Cerebellar cortex (tissue), 1 donor: ENCODE measurements at places on chromosomes 2 and 18.

GRCh38 chr2:177164584-177165052 is 48.0 kb upstream of the HNRNPA3 start:
- DNase-seq, result peak; percentile 96

GRCh38 chr2:168136392-168136977 is 110.9 kb downstream of the STK39 start:
- DNase-seq, result peak; percentile 31

- DNase-seq, result no peak
Observed at GRCh38 chr18:57561261-57561660, 25.2 kb downstream of the FECH start.

DNA sequence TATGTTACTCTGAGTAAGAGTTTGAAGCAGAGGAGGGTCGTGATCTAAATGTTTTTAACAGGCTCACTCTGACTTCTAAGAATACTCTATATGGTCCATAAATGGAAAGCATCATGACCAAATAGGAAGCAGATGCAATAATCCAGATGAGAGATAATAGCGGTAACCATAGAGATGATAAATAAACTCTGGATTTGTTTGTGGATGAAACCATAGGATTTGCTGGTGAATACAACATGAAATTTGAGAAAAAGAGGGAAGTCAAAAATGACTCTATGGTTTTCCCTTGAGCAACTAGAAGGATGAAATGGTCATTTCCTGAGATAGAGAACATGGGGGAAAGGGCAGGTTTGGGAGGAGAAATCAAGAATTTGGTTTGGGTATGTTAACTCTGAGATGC is 3.9 kb downstream of the HEATR5B start:
- DNase-seq, result no peak

DNA sequence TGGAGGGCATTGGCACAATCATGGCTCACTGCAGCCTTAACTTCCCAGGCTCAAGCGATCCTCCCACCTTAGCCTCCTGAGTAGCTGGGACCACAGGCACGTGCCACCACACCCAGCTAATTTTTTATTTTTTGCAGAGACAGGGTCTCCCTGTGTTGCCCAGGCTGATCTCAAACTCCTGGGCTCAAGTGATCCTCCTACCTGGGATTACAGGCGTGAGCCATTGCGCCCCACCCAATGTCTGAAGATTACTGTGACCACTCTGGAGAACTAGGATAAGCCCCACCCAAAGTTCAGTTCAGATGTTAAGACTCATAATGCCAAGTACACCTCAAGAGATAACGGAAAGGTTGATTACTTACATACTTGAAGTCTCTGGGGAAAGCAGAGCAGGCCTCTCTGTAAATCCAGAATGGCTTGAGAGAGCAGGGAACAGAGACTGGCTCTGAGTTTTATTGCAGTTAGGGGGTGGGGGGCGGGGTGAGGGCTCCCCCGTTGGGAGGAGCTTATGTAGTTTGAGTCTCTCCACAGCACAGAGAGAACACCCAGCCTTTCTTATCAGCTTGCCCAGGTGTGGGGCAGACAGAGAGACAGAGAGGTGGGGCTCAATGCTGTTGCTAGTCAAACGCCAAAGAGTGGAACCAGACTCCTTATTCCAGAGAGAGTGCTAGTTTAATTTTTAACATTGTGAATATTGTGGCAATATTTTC is 26.5 kb upstream of the ERICH2 start:
- DNase-seq, result no peak
